ENCODE measurements at places on chromosomes 11 and 22. TPM values are rescaled to one million over a fixed set of nuclear protein-coding genes. Genes with fewer than 3 reads are reported as not detected.

Gene OR5T3
- total RNA-seq = not detected

Gene SYCE3
- total RNA-seq = not detected

Gene KIF18A
- total RNA-seq = 50.7 TPM

Gene DDX25
- total RNA-seq = 0.37 TPM

Gene DEAF1
- total RNA-seq = 33.9 TPM

Gene CNTN5
- total RNA-seq = not detected

Gene SREBF2
- 129 TPM for total RNA-seq

Gene MIOX
- 0.39 TPM for total RNA-seq

Gene FAM181B
- not detected for total RNA-seq

Gene TSPAN18
- 18.3 TPM for total RNA-seq

Gene CCDC73
- total RNA-seq = not detected

Gene TMEM191B
- total RNA-seq = 2.1 TPM

Gene POTEH
- not detected for total RNA-seq

Gene TRAF6
- total RNA-seq = 9.3 TPM

Gene FLRT1
- 0.15 TPM for total RNA-seq

Gene SOX10
- total RNA-seq = not detected

Gene OR52K2
- not detected for total RNA-seq
